ENCODE measurements at places on chromosomes 16 and 17. TPM values are rescaled to one million over a fixed set of nuclear protein-coding genes. Genes with fewer than 3 reads are reported as not detected.

KRTAP4-9 gene
- not detected for total RNA-seq

MTSS2 gene
- 45.3 TPM for total RNA-seq

TM4SF5 gene
- not detected for total RNA-seq

PLXDC1 gene
- 0.93 TPM for total RNA-seq

HERPUD1 gene
- 99.9 TPM for total RNA-seq

ADAD2 gene
- total RNA-seq, result not detected

COTL1 gene
- 148 TPM for total RNA-seq

FAM222B gene
- 11.3 TPM for total RNA-seq

MMP25 gene
- under 0.01 TPM for total RNA-seq

PPM1E gene
- 1.1 TPM for total RNA-seq

USP43 gene
- 0.93 TPM for total RNA-seq

ACSM3 gene
- 0.34 TPM for total RNA-seq

TBC1D3E gene
- not detected for total RNA-seq

HIRIP3 gene
- total RNA-seq, result 7.3 TPM

JUP gene
- total RNA-seq, result 2.2 TPM

TMIGD1 gene
- total RNA-seq, result not detected

RNF43 gene
- 2.3 TPM for total RNA-seq

TEX19 gene
- total RNA-seq, result not detected

HSD17B2 gene
- total RNA-seq, result under 0.01 TPM

KRT40 gene
- total RNA-seq, result not detected

CIBAR2 gene
- not detected for total RNA-seq

APOBR gene
- total RNA-seq, result not detected

ASIC2 gene
- total RNA-seq, result not detected

SLC6A2 gene
- not detected for total RNA-seq

OR4D1 gene
- total RNA-seq, result not detected

PHF12 gene
- 24.0 TPM for total RNA-seq

RAPGEFL1 gene
- total RNA-seq, result 3.3 TPM

MPHOSPH6 gene
- 61.1 TPM for total RNA-seq

CHRNB1 gene
- 5.5 TPM for total RNA-seq

RBFOX1 gene
- not detected for total RNA-seq

PTX4 gene
- total RNA-seq, result under 0.01 TPM

FZD2 gene
- total RNA-seq, result 3.3 TPM

RGS11 gene
- total RNA-seq, result 1.7 TPM

EEF2KMT gene
- total RNA-seq, result 13.4 TPM

PPP1R1B gene
- not detected for total RNA-seq

KCNG4 gene
- 0.15 TPM for total RNA-seq
